ENCODE measurements at places on chromosomes 5 and 9.

DNA sequence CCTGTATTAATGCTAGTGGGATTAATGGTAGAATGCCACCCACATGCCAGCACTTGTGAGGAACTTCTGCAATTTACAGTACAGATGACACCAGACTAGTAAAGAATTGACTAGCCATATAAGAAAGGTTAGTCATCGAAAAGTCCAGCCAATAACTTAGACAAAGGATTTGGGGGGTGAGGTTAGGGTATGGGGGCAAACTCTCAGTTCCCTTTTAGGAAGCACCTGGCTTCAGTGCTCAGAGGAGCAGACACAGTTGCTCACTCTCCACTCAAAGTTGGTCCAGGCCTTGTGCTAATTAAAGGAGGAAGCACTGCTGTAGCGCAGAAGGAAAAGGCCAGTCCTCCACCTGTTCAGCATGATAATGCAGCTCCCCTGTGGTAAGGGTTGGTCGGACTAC, 25.2 kb downstream of the TGFBR1 start:
- no peak for DNase-seq

DNA sequence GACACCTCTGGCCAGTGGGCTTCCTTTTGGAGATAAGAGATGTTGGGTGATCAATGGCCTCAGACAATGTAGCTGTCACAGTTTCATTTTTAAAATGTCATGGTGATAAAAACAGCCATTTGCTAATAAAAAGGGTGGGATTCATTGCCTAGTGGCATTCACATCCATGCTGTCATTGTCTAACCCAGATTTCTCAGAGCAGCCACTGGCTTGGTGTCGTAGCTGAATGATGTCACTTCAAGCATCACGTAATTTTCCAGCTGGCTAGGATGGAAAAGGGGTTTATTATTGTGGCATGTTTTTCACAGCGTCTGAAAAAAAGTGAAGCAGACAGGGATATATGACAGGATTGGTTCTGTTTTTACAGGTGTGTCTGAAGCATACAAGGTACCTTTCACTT, 184.7 kb downstream of the AOPEP start:
- no peak for DNase-seq

GRCh38 chr9:4585135-4585534, 77.0 kb upstream of the PLPP6 start:
- DNase-seq, result no peak

DNA sequence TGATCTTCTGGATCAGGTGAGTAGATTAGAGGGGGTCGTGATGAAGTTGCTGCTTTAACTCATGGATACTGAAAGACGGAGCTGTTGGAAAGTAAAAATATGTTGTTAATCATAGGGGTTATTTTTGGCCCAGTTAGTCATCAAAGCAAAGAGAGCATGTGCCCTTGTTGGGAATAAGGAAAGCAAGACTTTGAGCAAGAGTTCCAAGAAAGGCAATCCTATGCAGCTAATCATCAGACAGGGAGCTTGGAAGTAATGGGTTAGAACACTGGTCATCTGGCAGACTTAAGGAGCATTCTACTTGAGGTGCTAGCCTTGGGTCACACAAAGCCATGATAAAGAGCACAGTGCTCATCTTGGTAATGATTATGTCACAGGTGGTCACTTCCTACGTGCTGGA, 18.3 kb downstream of the ASPN start:
- DNase-seq, result no peak

GRCh38 chr9:126152622-126153362, 173.8 kb upstream of the MVB12B start:
- no peak for DNase-seq

GRCh38 chr9:16964228-16964627, 93.8 kb upstream of the BNC2 start:
- no peak for DNase-seq

- no peak for DNase-seq
These were observed 44.2 kb upstream of the TENT2 start for GRCh38 chr5:79567926-79568549.

Data from stimulated activated CD8-positive, alpha-beta memory T cell treated with anti-CD3 and anti-CD28 coated beads, Interleukin-7, amount 100 ng/mL, for 1 hour (primary cell).